ENCODE measurements at places on chromosomes 6 and 20.

- peak; percentile 49 for DNase-seq
Observed at GRCh38 chr20:58078741-58079522, 149.5 kb downstream of the ANKRD60 start.

- DNase-seq: no peak
Observed at GRCh38 chr6:14707276-14707675, 538.6 kb upstream of the JARID2 start.

DNA sequence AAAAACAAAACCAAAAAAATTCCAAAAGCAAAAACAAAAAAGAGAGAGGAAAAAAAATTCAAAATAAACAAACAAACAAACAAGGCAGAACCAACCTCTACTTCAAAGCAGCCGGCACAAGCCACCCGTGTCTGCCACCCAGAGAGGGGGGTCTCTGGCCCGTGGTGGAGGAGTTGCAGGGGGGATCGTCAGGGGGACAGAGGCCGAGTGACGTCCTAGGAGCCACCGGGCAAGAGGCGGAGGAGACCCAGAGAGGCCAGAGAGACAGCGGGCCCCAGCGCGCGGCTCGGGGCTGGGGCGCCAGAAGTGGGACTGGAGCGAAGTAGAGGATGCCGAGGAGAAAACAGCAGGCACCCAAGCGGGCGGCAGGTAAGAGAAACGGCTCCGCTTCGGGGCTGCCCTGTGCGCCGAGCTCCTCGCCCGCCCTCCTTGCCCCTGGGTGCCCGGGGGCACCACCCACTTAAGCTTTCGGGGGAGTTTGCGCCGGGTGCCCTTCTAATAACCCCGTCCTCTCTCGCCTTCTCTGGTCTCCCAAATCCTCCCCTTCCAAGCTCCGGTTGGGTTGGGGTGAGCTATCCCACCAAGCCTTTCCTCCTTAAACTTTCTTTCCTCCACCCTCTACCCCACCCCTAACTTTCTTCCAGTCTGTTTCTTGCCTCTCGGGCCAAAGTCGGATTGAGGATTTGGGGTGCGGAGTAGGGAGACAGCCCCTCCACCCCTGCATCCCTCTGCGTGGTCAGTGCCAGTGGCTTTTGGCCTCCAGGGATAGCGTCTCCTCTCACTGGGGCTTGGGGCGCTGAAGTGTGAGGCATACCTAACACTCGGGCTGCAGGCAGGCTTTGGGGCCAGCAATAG is 1.0 kb downstream of the TSHZ2 start:
- no peak for DNase-seq

DNA sequence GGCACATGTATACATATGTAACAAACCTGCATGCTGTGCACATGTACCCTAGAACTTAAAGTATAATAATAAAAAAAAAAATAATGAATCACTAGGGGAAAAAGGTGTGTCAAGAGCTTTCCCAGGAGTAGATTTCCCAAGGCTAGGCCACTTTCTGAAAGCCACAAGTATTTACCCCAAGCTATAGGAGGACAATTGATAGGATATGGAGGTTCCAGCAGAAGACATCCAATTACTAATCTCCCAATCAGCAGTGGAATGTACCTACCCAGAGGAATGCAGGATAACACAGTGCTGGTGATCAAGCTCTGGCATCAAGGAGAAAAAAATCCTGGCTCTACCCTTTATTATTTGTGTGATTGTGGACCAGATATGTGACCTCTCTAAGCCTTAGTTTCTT is 562.7 kb downstream of the RFPL4B start:
- peak; percentile 75 for DNase-seq

DNA sequence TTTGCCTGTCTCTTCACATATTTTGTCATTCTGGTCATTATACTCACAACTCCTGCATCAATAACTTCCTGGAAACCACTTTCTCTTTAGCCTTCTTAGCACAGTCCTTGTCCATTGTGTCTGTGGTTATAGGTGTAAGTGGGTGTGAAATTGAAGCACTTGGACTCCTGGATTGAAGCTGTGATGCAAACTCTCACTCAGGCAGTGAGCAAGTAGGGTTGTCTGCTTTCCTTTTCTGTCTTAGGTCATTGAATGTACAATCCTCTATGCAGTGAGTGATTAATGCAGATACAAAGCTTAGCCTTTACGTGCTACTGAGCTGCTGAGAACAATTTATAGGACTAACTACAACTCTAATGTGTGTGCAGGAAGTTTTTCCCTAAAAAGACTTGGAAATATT is 54.8 kb downstream of the ADGRB3 start:
- DNase-seq: no peak

GRCh38 chr6:91438570-91438969 is 851.7 kb upstream of the MAP3K7 start:
- DNase-seq: no peak

DNA sequence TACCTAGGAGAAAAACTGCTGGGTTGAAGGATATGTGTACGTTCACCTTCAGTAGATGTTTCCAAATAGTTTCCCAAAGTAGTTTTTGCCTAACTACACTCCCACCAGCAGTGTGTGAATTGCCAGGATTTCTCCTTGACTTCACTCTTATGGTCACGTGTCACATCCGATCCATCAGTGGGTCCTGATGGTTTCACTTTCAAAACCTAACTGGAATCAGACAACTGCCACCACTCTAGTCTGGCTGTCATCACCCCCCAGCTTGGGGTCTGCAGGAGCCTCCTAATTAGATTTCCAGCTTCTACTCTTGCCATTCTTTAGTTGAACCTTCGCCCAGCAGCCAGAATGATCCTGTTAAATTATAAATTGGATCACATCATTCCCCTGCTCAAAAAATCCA is 8.5 kb upstream of the SLC12A5 start:
- DNase-seq: no peak

DNA sequence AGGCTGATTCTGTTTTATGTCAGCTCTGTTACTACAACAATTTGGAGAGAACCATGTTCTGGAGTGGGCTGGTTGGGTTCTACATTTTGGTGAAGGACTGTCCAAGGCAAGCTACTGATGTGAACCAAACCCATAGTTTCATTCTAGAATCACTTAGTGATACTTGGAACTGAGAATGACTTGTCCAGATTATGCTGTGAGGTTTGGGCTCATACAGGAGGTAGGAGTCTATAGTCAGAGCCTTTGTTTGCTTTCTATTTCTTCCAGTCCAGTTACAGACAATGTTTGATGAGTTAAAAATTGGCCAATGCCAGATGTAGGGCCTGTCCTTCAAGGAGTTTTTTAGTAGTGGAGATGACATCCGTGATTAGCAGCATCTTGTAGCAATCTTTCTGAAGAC is 97.9 kb downstream of the LRRC1 start:
- DNase-seq: no peak

- DNase-seq: peak; percentile 56
Observed at GRCh38 chr20:63957004-63957689, 931 bp upstream of the UCKL1 start.

DNA sequence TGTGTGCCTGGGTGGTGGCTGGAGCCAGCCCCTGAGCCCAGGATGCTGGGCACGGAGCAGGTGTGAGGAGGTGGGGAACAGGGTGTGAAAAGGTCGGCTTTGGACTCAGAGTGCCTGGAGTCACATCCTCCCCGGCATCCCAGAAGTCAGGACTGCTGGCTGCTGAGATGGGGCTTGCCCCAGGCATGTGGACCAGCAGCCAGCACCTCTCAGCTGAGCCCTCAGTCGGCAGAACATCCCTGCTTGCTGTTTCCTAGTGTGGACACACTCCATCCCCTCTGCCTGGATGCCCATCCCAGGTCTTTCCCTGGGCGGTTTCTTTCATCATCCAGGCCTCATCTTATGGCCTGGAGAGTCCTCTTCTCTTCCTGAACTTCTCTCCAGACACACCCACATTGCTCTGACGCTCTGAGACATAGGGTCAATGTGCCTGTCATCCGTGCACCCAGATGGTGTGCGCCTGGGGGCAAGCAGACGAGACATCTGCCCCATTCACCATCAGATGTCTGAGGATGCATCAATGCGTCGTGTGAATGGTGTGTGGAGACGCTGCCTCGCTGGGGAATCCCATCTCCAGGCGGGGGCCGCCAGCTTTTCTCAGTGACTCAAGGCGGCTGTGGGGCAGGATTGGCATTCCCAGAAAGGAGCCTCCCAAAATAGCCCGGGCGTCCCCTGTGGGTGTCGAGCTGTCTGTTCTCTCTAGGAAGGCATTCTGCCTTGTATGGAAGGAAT is 104.2 kb downstream of the SYCP2 start:
- DNase-seq: no peak

DNA sequence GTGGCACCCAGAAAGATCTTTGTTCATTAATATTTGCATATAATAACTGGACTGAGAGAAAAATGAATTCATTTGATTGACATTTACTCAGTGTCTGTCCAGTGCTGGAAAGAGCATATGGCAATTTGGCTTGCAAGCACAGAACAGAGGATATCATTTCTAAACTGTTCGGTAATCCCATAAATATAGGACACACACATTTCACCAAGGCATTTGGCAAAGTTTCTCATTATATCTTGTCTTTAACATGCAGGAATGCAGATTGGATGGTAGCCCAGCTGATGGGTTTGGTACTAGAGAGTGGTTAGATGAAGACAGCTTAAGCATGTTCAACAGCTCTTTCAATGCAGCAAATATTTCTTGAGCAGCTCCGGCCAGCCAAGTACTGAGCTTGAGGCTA is 259.2 kb downstream of the PRKN start:
- DNase-seq: no peak

DNA sequence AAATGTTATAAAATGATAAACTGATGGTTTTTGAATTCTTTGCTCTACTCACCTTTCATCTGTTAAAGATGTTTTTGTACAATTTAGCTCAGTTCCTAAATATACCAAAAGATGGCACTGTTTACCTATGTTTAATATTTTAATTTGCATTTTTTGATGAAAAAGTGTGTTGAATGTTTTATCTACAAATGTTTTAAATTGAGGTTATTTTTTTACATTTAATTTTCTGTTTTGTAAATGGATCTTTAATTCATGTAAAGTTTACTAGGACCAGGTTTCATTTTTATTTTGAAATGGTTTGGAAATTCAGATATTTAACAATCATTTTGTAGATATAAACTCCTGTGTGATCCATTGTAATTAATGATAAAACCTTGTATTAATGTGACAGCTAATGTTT is 30.0 kb downstream of the CDKAL1 start:
- peak; percentile 34 for DNase-seq

GRCh38 chr6:138028893-138029292 is 78.3 kb downstream of the PERP start:
- no peak for DNase-seq

DNA sequence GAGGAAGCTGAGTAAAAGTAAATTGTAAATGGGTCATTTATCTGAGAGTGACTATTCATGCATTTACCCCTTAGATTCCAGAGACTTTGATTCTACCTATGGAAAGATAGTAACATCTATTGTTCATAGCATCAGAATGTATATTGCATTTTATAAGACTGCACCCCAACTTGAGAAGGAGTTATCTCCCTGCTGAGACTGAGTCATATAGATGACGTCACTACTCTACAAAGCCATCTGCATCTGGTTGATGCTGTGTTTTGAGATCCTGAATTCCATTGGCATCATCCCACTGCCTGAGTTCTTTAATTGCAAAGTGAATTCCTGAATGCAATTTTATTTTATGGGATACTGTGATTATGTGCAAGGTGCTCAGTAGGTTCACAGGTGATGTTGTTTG is 444.0 kb upstream of the SLC35B3 start:
- peak; percentile 60 for DNase-seq

GRCh38 chr6:113954653-113955052 is 16.3 kb downstream of the HDAC2 start:
- DNase-seq: no peak

GRCh38 chr6:85049282-85049681 is 284.9 kb upstream of the TBX18 start:
- no peak for DNase-seq

- no peak for DNase-seq
Observed at GRCh38 chr6:3723966-3724365, 27.5 kb downstream of the PXDC1 start.

DNA sequence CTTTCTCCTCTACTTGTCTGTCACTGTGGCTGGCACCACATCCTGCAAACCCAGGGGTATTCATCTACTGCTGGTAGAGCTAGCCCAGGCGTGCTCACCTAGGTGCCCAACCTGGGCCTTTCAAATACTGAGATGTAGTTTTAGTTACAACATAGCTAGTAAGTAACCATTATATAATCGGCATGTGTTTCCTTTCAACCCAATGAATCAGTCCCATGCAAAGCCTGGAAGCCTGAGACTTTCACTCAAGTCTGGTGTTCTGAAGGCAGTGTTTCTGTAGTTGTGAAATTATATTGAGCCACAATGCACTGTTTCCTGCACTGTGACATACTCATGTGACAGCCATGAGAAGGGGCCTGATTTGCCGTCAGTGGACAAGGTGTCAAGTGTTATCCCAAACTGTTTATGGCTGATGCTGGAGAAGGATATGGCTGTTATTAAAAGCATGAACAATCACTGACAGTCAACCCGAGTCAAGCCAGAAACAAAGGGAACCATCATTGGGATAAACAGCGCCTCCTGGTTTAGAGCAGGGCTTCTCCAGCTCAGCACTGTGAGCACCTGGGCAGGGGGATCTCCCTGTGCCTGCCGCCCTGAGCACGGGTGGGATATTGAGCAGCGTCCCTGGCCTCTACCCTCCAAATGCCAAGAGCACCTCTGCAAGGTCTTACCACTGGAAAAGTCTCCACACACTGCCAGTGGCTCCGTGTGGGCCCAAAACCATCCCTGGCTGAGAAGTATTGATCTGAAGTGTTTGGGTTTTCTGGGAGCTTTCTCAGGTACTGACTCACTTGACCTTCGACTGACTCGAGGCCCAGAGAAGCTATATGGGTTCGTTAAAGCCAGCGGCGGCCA is 1.6 kb downstream of the PSMA7 start:
- peak; percentile 23 for DNase-seq

DNA sequence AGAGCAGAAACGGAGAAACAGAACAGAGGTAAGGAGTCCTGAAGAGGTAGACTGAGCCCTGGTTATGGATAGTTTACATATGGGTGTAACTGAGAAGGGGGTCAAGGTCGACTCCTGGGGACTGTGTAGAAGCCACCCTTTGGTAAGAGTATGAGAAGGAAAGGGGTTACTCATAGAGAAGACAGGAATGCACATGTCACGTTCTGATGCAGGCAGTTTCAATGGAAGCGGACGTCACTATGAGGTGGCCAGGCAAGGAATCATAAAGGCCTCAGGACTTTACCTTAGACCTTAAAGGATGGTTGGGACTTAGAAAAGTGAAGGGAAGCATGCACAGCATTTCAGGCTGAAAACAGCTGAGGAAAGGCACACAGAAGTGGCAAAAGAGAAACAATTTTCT is 25.1 kb downstream of the RGS17 start:
- no peak for DNase-seq

GRCh38 chr6:1526398-1527072 is 83.2 kb upstream of the FOXC1 start:
- no peak for DNase-seq
